NCI-H774 (cell line): ENCODE measurements at places on chromosomes 16 and 17.

- no peak for DNase-seq
These were observed 16.1 kb downstream of the AMFR start for GRCh38 chr16:56409195-56409594.

- no peak for DNase-seq
These were observed 458 bp downstream of the GFOD2 start for GRCh38 chr16:67718668-67719047.

- DNase-seq: no peak
These were observed 17.7 kb upstream of the MRPL38 start for GRCh38 chr17:75922173-75922961.

DNA sequence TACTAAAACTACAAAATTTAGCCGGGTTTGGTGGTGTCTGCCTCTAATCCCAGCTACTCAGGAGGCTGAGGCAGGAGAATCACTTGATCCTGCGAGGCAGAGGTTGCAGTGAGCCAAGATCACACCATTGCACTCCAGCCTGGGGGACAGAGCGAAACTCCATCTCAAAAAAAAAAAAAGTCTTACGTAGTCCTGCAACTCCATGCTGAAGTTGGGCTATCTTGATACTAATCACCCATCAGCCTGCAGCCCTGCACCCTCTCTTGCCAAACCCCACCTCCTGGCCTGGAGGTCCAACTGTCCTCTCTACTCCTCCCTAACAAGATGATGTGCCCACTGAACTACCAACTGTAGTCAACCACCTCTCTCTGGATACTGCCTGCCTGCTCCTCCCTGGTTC, 4.8 kb downstream of the TMEM170A start:
- DNase-seq: no peak

GRCh38 chr16:839643-840408, 39.3 kb upstream of the GNG13 start:
- DNase-seq: no peak

GRCh38 chr17:45690625-45691275, 93.4 kb upstream of the CRHR1 start:
- DNase-seq: no peak

GRCh38 chr16:88072571-88073001, 121.4 kb downstream of the BANP start:
- DNase-seq: no peak

DNA sequence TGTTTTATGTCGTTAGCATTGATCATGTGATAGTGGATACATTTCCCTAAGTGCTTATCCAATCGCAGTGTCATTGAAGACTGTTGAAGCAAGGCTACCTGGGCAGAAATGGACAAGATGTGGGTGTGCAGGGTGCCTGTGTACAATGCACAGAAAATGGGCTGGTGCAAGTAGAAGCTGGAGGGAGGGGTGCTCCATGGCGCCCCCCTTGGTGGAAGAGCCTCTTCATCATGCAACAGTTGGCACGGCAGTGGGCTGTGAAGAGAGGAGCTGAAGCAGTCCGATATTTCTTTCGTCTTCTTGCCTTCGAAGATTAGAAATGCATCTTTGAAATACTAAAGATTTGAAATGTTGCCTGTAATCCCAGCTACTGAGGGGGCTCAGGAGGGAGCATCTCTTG, 100.5 kb downstream of the PLCG2 start:
- DNase-seq: no peak

- DNase-seq: no peak
These were observed 376.5 kb downstream of the CDH11 start for GRCh38 chr16:64745258-64745930.

DNA sequence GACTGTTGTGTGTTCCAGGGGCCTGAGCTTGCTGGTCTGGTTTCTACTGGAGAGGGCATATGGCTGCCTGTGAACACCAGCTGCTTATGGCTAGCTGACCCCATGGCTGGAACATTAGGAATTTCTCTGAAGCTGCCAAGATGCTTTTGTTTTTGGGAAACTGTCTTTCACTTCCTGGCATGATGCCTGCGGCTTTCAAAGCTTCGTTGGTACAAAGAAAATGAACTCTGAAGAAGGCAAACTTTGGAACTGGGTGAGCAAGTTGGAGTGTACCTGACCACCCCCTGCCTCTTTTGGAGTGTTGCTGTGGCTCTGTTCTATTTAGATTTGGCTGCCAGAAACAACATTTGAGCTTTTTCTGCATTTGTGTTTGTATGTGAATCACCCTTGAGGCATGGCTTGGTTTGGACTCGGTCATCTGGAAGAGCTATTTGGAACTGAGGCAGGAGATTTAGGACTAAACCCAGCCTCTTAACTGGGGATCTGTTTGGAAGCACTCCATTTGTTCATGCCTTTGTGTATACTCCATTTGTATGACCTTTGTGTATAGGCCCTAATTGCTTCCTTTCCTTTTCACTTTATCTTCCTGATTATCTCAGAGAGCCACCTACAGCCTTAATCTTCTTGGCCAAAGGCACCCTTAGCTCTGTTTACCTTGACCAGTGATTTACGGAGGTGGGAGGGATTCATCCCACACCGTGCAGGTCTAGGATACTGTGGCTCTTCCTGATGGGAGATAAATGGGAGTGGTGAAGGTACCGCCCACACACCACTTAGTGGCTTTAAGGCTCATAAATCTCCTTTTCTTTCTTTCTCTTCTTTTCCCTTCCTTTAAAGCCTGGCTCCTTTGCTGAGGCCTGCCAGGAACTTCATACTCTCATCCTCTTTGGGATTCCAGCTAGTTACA, 7.3 kb upstream of the CPHXL start:
- no peak for DNase-seq
